WTC11 (cell line): ENCODE measurements at places on chromosomes 5 and 9.

DNA sequence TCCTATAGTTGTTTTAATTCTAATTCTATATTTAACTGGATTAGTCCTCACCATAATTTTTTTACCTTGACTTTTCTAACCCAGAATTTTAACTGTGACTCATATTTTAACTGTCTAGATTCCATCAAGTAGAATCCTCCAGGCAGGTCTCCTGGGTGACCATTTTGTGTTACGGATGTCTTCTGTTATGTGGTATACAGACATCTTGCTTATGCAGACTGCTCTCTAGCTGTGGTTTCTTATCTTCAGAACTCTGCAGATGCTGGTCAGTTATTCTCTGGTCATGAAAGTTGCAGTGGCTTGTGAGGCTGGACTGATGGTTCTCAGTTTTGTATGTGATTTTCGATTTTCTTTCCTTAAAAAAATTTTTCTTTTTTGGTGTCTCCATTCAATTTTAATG is 139.4 kb downstream of the ATG10 start:
- DNase-seq, result no peak

- DNase-seq, result peak; percentile 69
Observed at GRCh38 chr9:76756268-76756640, 8.0 kb upstream of the PCA3 start.

GRCh38 chr5:132215329-132215728 is 12.3 kb downstream of the P4HA2 start:
- DNase-seq, result no peak

- no peak for DNase-seq
Observed at GRCh38 chr5:171808453-171808852, 22.8 kb downstream of the SMIM23 start.

- DNase-seq, result peak; percentile 32
Observed at GRCh38 chr5:61817472-61818326, 485.6 kb downstream of the ZSWIM6 start.

DNA sequence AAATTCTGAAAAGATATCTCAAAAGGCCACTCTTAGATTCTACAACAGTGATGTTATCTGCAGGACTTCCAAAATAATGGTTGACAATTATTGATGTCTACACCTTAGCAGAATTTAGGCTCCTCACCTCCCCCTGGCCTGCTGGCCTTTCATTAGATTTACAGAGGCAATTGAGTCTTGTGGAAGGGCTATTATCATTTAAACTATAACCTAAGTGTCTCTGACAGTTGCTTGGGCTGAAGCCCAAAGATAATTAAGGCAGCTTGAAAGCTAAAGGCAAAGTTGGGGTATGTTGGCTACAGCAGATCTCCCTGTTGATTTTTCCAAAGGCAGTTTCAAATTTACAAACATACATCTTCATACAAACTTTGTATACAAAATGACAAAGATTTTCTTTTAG is 912.3 kb downstream of the TAF11L14 start:
- no peak for DNase-seq

DNA sequence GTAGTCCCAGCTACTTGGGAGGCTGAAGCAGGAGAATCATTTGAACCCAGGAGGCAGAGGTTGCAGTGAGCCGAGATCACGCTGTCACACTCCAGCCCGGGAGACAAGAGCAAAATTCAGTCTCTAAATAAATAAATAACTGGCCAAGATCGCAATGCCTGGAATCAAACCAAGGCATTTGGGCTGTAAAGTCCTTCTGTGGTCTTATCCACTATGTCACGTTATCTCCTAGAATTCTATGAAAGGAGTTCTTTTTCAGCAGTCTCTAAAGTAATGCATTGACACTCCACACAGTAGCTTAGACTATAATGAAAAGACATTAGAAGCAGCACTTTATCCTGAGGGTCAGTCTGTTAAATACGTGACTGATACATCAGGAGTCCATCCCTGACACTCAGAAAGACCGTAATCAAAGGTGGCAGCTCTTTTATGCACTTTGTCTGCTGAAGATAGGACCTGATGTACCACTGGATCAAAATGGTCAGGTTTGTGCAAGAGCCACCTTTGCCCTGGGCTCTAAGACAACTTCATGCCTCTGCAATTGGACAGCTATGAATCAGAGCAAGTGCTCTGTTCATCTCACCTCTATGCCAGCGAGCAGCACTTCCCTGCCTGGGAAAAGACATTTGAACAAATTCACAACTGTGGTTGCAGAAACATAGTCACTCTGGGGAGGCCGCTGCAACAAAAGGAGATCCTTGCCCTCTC is 31.7 kb upstream of the GNA14 start:
- DNase-seq, result no peak

DNA sequence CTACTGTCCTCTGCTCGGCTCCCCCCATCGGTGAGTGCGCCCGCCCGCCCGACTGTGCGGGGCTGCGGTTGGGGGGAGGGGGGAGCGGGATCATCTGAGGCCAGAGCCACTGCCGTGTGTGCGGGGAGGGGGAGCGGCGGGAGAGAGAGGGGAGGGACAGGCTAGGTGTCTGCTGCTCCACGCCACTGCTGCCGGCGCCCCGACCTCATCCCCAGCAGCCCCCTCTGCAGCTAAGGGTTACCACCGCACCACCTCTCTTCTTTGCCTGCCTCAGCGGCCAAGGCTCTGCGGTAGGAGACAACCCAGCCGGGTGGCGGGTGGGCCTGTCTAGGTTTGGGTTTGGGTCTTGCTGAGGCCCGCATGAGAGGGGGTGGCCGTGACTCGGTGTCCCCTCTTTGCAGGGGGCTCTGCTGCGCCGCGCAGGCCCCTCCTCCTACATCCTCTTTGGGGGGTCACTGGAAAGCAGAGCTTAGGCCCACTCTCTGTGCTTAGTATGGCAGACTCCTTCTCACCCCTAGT is 670 bp upstream of the PURA start:
- DNase-seq, result peak; percentile 73

DNA sequence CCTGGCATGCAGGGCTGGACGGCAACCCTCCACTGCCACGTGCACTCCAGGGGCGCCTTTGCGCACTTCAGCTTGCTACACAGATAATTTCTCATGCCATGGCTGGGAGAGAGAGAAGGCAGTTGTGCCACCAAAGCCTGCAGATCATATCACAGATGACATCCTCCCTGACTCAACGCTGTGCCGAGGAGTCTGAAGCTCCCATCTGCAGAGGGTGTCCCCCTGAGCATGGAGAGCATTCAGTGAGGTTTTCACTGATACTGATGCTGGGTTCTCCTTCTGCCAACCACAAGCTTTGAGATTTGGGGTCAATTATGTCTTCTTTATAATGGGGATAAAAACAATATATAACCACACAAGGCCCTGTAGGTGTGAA is 607.4 kb upstream of the ADAMTS16 start:
- DNase-seq, result no peak

- DNase-seq, result no peak
Observed at GRCh38 chr5:170357955-170358444, 31.2 kb downstream of the KCNMB1 start.

DNA sequence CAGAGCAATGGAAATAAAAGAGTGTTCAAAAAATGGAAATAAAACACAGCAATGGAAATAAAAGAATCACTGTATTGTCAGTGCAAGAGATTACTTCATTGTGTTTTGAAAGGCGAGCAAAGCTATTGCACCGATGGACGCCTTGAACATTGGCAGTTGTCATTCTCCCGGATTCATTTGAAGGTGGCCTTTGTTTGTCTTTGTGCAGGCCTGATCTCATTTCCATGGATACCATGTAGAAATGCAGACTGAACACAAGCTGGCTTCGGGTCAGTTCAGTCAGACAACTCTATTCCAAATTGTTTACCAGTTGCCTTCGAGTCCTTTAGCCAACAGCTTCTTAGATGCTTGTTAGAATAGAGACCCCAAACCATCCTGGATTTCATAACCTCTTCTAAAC is 8.3 kb downstream of the ITGA2 start:
- no peak for DNase-seq

DNA sequence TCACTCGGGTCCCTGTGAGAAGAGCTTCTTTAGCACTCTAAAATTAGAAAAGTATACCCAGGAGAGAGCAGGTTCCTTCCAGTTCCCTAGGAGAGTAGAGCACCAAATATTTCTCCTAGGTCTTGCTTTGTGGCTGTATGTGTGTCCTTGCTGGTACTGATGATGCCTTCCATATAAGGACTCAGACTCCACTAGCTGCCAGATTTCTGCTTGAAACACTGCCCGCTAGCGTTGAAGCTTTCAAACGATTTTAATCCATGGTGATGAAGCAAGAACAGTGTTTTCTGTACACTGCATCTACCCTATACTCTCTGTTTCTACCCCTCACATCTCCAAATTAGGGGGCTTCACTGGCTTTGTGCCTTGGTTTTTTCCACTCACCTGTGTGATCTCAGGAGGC is 2.4 kb upstream of the SMC2 start:
- no peak for DNase-seq

GRCh38 chr5:53481887-53482716 is 1.7 kb downstream of the FST start:
- peak; percentile 64 for DNase-seq

DNA sequence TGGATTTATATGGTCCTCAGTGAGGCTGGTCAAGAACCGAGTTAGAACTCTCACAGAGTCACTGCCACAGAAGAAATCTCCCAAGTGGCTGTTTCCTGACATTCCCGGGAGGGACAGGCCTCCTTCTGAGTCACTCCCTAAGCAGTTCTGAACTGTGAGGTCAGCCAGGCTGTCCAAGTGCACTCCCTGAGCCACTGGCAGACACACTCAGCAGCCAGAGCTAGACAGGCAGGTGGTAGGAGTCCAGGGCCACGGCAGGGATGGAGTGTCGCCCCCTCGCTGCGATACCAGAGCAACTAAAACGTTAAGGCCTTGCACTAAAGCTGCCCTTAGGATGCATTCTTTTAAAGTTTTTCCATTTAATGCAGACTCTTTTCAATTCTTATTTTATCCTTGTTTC is 3.4 kb downstream of the IL4 start:
- DNase-seq, result peak; percentile 36

GRCh38 chr5:386432-387341 is 56.3 kb upstream of the EXOC3 start:
- DNase-seq, result no peak
